ENCODE measurements at places on chromosomes 12 and 14.

GRCh38 chr14:23932639-23933038, 20.9 kb upstream of the DHRS4 start:
- DNase-seq: no peak

- no peak for DNase-seq
Measured at GRCh38 chr12:104357421-104357952, 53.9 kb downstream of the EID3 start.

DNA sequence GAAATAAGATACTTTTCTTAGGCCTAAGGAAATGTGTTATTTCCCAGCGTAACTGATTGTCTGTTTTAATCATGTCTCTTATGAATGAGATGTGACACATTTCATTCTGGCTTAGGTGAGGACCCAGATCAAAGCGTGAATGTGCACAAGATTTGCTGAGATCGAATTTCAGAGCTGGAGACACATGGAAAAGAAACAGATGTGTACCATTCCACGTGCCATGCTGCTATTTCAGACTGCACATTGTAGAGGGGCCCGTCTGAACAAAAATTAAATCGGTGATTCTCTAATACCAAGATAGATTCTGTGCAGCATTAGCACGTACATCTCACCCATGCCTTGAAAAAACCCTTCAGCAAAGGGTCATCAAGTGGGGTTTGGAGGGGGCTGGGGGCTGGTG, 290.4 kb downstream of the AACS start:
- no peak for DNase-seq

GRCh38 chr12:131948166-131948712, 1.5 kb upstream of the EP400 start:
- DNase-seq: no peak

DNA sequence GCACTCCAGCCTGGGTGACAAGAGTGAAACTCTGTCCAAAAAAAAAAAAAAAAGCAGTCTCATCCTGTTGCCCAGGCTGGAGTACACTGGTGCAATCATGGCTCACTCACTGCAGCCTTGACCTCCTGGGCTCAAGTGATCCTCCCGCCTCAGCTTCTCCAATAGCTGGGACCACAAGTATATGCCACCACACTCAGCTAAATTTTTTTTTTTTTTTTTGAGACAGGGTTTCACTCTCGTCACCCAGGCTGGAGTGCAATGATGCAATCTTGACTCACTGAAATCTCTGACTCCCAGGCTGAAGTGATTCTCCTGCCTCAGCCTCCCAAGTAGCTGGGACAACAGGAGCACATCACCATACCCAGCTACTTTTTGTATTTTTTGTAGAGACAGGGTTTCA, 5.2 kb upstream of the CNPY2 start:
- no peak for DNase-seq

- peak; percentile 71 for DNase-seq
Measured at GRCh38 chr12:57243521-57244311, 7.3 kb downstream of the STAC3 start.

GRCh38 chr14:93643127-93643526, 145.2 kb downstream of the PRIMA1 start:
- DNase-seq: no peak

- DNase-seq: peak; percentile 71
Measured at GRCh38 chr14:101876555-101876938, 87.8 kb upstream of the DYNC1H1 start.

DNA sequence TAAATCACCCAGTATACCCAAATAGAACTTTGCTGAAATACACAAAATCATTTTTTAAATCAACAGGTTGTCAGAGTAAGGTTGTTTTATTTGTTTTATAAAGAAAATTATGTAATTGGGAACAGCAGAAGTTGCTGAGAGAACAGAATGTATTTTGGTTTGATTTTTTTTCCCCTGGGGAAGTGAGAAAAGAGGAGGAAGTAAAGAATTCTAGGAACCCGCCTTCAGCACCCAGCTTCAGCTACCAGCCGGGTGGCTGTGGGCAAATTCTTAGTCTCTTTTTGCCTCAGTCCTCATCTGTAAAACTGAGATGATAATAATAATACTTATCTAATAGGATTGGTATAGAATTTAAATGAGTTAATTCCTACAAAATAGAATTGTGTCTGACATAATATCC, 119.4 kb downstream of the SRGAP1 start:
- DNase-seq: no peak

DNA sequence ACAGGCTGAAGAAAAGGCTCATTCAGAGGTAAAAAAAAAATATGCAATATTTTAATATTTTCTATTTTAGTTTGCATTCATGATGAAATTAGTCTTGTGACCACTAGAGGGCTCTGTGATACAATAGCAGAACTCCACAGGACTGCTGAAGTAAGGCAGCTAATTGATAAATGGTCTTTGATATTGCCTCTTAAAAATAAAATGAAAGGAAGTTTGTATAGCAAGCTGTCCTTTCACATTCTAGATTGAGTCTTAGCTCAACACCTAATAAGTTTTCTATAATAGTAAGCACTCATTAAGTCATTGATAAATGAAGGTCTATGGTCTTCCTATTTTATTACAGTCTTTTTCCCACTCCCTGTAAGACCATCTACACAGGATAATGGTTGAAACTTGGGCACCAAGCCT, 315.7 kb downstream of the NAV3 start:
- DNase-seq: no peak

DNA sequence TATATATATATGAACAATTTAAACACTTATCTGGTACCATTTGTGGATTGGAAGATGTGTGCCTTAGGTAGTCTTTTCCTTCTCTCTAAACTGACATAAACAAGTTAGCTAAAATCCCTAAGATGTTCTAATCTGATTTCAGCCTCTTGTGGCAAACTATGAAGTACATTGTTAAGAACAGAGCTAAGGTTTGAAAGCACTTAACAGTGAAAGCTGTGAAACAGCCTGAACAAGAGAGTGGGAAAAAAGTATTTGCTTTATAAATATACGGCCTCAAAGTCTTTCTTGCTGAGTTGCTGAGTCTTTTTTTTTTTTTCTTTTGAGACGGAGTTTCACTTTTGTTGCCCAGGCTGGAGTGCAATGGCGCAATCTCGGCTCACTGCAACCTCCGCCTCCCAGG, 53.7 kb upstream of the PELI2 start:
- DNase-seq: no peak

DNA sequence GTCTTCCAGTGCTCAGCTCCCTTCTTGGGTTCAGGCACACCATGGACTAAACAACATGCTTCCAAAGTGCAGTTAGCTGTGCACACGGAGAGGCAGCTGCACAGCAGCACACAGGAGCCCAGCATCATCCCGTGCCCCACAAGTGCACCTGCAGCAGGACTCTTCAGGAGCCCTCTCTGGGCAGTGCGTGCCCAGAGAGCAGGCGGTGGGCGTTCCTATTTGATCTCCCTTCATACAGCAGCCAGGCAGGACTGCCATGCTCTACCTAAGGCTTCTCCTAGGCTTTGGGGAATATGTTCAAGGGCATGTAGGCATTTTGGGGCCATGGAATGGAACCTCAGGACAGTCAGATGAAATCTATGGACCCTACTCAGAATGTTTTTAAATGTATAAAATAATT, 35.5 kb downstream of the ANO2 start:
- no peak for DNase-seq

DNA sequence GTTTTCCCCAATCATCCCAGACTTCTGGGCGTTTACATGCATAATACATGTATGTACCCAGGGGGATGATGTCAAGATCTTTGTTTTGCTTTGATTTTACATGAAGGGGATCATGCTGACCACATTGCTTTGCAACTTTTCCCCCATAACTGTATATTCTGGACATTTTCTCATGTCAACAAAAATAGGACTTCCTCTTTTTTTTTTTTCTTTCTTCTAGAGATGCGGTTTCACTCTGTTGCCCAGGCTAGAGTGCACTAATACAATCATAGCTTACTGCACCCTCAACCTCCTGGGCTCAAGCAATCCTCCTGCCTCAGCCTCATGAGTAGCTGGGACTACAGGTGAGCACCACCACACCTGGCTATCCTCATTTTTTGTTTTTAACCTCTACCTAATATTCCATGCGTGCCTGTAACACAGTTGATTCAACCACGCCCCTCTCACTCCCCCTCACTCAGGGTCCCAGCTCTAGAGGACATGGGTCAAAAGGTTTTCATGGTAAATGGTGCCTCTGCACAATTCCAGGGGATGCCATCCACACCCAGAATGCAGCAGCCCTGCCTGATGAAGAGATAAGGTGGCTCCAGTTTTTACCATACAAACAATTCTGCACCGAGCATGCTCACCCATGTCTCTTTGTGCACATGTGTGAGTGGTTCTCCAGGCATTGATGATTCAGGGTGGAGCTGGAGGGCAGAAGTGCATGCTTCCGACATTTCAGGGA, 32.0 kb upstream of the CIPC start:
- no peak for DNase-seq

- peak; percentile 11 for DNase-seq
Measured at GRCh38 chr12:45726603-45727300, 2.8 kb upstream of the ARID2 start.

- DNase-seq: no peak
Measured at GRCh38 chr12:96419576-96420276, 19.5 kb upstream of the CDK17 start.

- DNase-seq: no peak
Measured at GRCh38 chr14:97827746-97828145, 1030.6 kb downstream of the VRK1 start.

DNA sequence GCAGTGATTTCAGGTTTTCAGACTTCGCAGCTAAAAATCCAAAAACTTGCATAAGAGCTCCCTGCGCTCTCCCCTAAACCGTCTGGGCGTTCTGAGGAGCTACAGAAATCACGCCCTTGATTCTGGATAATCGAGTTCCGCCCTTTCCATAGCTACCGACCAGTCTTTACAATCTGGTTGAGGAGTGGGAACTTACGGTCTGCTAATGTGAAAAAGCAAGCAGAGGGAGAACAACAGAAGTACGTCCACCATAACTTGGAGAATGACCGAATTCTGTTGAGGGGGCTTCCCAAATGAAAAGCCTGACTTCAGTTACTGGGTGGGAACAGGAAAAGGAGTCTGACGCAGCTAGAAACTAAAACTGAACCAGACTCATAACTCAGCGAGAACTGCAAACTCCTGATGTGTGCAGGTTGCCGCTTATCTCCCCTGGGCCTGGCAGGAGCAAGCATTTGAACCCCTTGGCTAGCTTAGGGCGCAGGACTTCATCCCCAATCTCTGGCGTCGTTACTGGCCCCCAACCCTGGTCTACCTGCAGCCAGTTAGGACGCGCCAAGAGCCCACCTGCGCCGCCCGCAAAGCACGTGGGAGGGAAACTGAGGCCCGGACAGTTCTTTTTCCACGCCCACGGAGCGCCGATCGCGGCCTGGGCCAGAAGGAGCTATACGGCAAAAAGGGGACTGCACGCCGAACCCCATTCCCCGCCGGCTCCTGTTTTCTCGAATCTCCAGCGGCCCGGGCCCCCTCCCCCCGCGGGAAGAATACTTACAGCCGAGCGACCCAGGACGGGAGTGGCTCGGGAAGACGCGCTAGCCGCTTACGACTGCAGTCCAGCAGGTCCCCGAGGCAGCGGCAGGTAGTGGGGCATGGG, 838 bp downstream of the LRIG3 start:
- no peak for DNase-seq

- DNase-seq: peak; percentile 16
Measured at GRCh38 chr12:32273712-32274111, 125.6 kb upstream of the FGD4 start.

GRCh38 chr12:22656376-22656775, 31.4 kb downstream of the ETNK1 start:
- no peak for DNase-seq

- no peak for DNase-seq
Measured at GRCh38 chr12:24630446-24630845, 318.5 kb downstream of the BCAT1 start.

DNA sequence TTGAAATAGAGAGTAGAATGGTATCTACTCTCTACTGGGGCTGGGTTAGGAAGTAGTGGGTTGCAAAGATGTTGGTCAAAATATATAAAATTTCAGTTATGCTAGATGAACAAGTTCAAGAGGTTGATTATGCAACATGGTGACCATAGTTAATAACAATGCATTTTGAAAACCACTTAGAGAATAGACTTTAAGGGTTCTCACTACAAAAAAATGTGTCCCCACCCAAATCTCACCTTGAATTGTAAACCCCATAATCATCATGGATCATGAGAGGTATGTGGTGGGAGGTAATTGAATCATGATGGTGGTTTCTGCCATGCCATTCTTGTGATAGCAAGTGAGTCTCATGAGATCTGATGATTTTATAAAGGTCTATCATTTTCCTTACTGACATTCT, 94.0 kb downstream of the C12orf50 start:
- no peak for DNase-seq

DNA sequence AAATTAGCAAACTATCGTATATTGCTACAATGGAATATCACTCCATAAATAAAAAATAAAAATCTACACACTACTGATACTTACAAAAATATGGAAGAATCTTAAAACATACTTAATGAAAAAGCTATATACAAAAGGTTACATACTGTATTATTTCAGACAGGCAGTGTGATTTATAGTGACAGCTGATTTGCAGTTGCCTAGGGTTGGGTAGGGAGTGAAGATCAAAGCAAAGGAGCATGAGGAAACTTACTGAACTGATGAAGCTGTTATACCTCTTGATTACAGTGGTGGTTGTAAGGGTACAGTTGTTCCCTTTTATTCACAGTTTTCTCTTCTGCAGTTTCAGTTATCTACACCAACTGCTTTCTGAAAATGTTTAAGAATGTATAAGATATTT, 62.6 kb downstream of the FSCB start:
- no peak for DNase-seq

GRCh38 chr14:50335989-50336824, 24.1 kb downstream of the DMAC2L start:
- DNase-seq: no peak

GRCh38 chr12:132433641-132434395, 56.1 kb upstream of the FBRSL1 start:
- no peak for DNase-seq

GRCh38 chr14:75825147-75825592, 156.6 kb downstream of the TGFB3 start:
- DNase-seq: no peak

GRCh38 chr12:16062611-16063010, 151.5 kb downstream of the DERA start:
- DNase-seq: no peak

DNA sequence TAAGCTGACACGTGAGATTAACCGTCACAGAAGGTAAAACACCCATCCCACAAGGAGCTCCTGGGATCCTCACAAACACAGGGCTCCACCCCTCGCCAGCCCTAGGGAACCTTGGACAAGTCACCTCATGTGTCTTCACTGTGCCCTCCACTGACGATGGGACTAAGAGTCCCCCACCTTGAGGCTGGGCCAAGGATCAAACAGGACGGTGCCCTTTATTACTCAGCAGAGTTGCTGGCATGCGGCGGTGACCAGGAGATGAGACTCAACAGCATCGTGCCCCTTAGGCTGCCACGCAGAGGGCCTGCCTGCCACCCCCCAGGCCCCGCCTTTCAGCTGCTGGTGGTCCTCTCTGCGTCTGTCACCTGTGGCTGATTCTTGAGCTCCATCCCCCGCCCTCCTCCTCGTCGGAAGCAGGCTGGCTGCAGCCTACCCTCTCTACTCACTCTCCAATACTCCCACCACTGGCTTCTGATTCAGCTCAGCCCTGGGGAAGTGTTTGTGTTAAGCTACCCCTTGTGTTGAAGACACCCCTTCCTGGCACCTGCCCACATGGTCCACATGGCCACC, 105.2 kb downstream of the DICER1 start:
- no peak for DNase-seq

Data from activated T-cell treated with anti-CD3 and anti-CD28 coated beads for 24 hours (primary cell).